ENCODE measurements at places on chromosomes 13 and 19.

DNA sequence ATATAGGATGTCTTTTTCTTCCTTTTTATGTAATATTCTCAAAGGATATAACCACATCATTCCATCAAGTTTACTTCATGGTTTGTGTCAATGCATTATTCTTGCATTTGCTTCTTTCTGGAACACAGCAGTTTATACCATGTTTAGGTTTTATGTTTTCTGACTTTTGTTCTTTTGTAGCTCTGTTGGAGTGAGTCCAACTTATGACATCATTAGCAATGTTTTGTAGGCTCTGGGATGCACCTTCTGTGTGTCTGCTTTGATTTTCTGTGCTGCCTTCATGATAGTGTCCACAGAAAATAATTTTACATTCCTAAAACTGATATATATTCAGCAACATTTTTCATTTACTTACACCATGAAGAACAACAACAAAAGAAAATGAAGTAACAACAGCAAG is 68.9 kb downstream of the SHISA2 start:
- DNase-seq = no peak

- DNase-seq = peak; percentile 60
Observed at GRCh38 chr13:23289917-23290357, 109.2 kb downstream of the SGCG start.

GRCh38 chr19:50202386-50202785 is 1.0 kb upstream of the MYH14 start:
- no peak for DNase-seq

GRCh38 chr13:112907871-112908331 is 61.1 kb upstream of the MCF2L start:
- peak; percentile 26 for DNase-seq

GRCh38 chr19:40586611-40587010 is 9.9 kb downstream of the SHKBP1 start:
- peak; percentile 44 for DNase-seq

GRCh38 chr13:91652404-91653301 is 254.2 kb downstream of the GPC5 start:
- no peak for DNase-seq
